ENCODE measurements at places on chromosomes 7 and 10.

DNA sequence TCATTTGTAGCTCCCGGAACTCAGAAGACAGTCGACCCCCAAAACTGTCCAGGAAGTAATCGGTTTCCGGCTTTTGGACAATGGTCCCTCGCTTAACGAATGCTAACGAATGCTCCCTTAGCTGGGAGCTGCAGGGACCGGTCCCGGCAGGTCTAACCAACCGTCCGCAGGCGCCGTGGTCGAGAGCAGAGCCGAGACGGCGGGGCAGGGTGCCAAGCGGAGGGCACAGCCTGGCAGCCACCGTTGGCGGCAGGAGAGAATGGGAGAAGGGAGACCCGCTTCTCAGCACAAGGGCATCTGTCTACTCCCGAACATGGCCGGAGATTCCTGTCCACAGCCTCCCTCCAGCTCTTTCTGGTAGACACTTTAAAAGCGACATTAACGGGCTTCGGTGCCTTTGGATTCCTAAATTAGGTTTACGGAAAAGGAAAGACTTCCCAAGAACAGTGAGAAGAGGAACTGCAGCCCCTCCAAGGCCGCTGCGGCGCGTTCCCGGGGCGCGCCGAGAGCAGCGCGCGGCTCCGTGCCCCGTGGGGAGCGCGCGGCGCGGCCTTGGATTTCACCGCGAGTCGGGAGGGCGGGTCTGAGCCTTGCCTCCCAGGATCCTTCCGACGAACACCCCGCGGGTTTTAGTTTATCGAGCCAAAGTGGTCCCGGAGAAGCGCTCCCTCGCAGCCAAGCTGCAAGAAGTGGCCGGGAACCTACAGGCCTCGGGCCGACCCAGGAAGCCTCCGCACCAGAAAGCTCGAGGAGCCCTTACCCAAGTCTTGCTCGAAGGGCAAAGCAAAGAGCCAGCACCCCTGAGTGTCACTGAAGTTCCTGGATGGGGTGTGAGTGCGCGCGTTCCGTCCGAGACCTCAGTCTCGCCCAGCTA is 3.6 kb upstream of the TBX20 start:
- DNase-seq: no peak

DNA sequence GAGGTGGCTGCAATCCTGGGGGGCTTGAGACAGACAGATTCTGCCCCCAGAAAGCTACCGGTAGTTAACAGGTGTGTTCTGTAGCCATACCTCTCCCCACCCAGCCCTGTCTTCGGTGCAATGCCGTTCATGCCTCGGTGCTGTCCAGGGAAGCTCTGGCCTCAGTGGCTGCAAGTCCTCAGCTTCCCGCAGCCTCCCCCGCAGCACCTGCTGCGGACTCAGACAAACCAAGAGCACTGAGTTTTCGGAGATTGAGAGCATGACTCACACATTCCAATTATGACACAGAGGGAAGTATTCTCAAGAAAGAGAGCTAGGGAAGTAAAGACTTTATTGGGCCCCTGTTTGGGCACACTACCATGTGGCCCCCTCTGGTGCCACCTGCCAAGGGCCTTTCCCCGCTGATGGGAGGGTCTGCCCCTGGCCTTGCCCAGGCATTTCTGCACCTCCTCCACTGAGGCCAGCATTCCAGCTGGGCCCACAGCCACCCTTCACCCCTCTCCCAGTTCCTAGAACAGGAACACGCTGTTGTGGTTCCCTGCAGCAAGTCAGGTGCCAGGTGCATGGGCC is 30.2 kb upstream of the EZH2 start:
- peak; percentile 43 for DNase-seq

DNA sequence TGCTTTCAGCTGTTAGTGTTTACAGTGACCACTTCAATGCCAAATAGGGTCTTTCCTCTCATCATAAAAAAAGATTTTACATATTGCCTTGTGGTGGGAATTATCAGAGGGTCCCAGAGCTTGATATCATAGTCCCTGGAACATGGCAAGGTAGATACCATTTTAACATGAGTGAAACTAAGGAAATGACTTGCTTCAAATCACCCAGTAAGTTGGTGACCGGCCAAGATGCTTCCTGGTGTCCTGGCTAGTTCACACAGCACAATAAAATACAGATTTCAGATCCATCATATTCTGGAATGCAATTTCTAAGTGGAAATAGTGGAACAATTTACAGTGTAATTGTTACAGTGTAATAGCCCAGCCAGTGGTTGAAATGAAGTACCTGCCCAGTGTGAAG is 36.6 kb downstream of the CNNM1 start:
- DNase-seq: no peak

DNA sequence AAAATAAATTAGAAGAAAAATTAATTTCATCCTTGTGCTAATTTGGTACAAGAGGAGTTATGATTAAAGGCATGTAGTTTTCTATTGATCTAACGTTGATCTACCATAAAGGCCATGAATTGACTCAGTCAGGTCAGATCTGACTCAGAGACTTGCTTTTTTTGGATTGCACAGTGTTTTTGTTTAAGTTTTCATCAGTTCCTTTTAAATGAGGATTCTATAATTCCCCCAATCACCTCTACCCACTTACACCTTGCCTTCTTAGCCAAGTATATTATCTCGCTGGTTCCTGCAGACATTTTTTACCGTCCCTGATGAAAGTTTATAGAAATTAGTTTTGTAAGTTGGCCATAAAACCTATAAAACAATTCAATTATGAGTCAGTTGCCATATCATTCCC is 132.4 kb upstream of the PALS2 start:
- DNase-seq: no peak

DNA sequence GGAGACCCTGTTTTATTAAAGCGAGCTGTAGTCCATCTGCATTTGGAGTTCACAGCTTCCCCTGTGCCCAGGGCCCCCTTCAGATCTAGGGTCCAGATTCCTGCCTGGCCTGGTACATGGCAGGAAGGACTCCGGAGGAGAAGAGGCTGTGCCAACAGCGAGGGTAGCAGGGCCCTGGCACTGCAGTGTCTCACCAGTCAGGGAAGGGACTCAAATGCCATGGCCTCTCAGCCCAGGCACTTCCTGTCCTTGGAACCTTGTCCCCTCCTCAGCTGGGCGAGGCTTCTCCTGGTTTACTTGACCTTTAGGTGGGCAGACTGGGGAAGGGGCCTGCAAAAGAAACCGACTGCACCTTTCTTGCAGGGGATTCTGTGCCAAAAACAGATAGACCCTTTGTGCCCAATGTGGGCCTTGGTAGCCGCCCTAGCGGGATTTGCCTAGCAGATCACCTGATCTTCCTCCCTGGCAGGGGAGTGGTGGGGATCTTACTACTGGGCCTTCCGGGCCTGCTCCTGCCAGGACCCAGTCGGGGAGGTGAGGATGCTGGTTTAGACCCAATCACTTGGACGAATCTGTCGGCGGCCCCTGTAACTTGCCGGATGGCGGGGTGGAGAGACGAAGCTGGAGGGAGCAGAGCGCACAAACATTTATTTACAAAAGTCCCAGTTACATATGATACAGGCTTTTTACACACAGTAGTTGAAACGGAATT is 161.9 kb downstream of the RNF216 start:
- no peak for DNase-seq

GRCh38 chr10:117619223-117619622 is 76.7 kb downstream of the EMX2 start:
- no peak for DNase-seq

GRCh38 chr7:8937204-8937603 is 503.8 kb downstream of the NXPH1 start:
- DNase-seq: no peak

- DNase-seq: no peak
These were observed 7.4 kb upstream of the TRPV6 start for GRCh38 chr7:142892951-142893350.

- no peak for DNase-seq
These were observed 84.0 kb downstream of the ORC5 start for GRCh38 chr7:104123786-104124185.

GRCh38 chr7:47186316-47186715 is 395.6 kb downstream of the TNS3 start:
- DNase-seq: no peak

GRCh38 chr10:86601956-86602602 is 52.3 kb upstream of the OPN4 start:
- no peak for DNase-seq

All from activated T-helper 9 cell treated with anti-CD3 and anti-CD28 coated beads, Interleukin-2, amount 50 U/mL, for 16 hours (primary cell).